Uterus (tissue), 4 donors: ENCODE measurements at places on chromosomes 1 and 21. TPM values are rescaled to one million over a fixed set of nuclear protein-coding genes. Genes with fewer than 3 reads are reported as not detected.
A peak's percentile ranks its signal among the peaks of the same experiment; 100 is the strongest.

- no peaks in the 10 kb centered on the region for H3K27me3 ChIP-seq
- no peaks in the 10 kb centered on the region for H3K4me1 ChIP-seq
- DNase-seq = no peak
- H3K36me3 ChIP-seq = no peaks in the 10 kb centered on the region
These were observed 10.5 kb downstream of the SERINC2 start for GRCh38 chr1:31423418-31423947.

DNA sequence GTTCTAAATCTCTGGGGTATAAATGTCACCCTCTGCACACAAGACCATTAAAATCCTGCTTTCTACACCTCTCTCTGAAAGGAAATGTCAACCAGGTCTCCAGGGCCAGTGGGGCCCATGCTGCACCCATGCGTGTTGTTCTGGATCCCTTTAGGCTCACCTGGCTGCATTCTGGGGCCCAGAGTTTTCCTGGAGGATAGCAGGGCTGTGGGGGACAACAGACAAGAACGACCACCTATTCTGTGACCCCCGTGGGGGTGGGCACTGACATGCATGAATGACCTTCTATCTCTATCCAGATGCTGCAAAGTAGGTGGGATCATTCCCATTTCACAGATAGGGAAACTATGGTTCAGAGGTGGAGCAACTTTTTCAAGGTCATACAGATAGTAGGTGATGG, 41.6 kb downstream of the TNNT2 start:
- no peaks in the 10 kb centered on the region for H3K27me3 ChIP-seq
- no peaks in the 10 kb centered on the region for H3K4me1 ChIP-seq
- no peak overlapping the region for H3K4me3 ChIP-seq
- no peak overlapping the region for H3K27ac ChIP-seq
- H3K36me3 ChIP-seq = no peaks in the 10 kb centered on the region

- DNase-seq = no peak
- no peaks in the 10 kb centered on the region for H3K27me3 ChIP-seq
- H3K36me3 ChIP-seq = no peaks in the 10 kb centered on the region
- H3K4me1 ChIP-seq = no peaks in the 10 kb centered on the region
- no peak overlapping the region for H3K4me3 ChIP-seq
These were observed 177.3 kb upstream of the PTBP2 start for GRCh38 chr1:96544051-96544830.

DNA sequence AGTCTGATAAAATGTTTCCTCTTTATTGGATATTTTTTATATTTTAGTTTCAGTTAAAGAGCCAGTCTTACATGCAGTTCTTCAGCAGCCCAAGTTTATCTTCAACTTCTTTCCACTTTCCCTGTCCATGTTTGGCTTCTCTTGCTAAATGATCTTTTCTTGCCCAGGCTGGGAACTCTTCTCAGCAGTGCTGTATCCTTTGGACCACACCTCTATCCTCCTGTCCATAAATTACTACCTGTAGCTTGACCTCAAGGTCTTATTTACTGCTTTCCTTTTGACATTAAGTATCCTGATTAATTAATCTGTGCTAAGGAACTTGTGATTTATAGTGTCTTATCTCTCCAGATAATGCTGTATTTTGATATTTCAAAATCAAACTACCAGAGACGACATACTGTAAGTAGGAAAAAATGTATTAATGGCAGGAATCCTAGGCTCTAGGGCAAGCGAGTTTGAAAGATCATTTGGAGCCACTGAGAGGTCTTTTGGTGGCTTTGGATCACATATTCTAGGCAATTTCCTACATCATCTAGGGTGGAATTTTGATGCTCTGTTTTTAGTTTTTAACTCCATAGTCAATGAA, 20.5 kb upstream of the PDC start:
- peak overlapping the region; percentile 56 for H3K27ac ChIP-seq
- H3K27me3 ChIP-seq = no peaks in the 10 kb centered on the region
- peaks cover 3% of the 10 kb centered on the region for H3K4me1 ChIP-seq
- H3K4me3 ChIP-seq = no peak overlapping the region
- DNase-seq = no peak

DNA sequence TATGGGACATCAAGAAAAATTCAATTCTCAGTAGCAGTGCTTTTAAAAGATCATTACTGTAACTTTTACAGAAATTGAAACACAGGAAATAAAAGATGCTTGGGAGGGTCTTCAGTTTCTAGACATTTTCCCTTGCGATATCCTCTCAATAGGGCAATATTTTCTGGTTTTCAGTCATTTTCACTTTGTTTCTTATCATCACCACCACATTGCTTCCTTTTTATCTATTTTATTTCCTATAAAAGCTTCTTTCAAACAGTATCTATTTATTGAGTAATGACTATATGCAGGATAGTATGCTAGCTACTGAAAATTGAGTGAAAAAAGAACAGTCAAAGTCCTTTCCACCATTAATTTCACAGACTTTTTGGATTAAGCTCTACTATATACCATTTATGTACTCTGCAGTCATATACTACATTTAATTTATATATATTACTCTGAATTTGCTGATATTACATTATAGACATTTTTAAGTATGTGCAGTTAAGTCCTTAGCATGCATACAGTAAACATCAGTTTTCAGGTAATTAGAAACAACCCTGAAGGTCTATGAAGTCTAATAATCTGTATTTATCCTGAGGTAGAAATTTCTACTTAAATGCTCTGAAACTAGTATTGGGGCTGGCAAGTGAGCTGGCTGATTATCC, 18.7 kb downstream of the TRMT1L start:
- DNase-seq = no peak
- no peaks in the 10 kb centered on the region for H3K4me1 ChIP-seq
- H3K36me3 ChIP-seq = no peaks in the 10 kb centered on the region
- H3K27ac ChIP-seq = no peak overlapping the region

DNA sequence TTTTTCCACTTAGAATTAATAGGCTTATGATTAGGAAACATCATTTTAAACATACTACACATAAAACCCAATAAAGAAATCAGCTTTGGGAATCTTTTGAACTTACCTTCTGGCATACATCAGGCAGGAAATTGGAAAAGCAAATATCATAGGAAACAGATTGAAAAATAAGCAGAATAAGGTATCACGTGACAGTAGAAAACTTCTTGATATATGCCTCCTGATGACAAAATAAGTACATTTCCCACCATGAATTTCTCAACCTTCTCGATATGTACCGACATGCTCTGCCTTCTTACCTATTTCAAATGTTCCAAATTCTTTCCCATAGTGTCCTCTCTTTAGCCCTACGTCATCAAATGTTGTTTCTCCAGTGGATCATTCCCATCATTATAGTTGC, 72.4 kb downstream of the CLCA4 start:
- H3K4me3 ChIP-seq = no peak overlapping the region
- H3K27ac ChIP-seq = no peak overlapping the region
- no peaks in the 10 kb centered on the region for H3K36me3 ChIP-seq
- H3K27me3 ChIP-seq = no peaks in the 10 kb centered on the region

GRCh38 chr1:10078494-10078893, 45.7 kb downstream of the UBE4B start:
- H3K27me3 ChIP-seq = no peaks in the 10 kb centered on the region
- peak; percentile 77 for DNase-seq
- H3K4me3 ChIP-seq = no peak overlapping the region

- H3K27ac ChIP-seq = no peak overlapping the region
- DNase-seq = no peak
- no peaks in the 10 kb centered on the region for H3K4me1 ChIP-seq
- no peak overlapping the region for H3K4me3 ChIP-seq
- no peaks in the 10 kb centered on the region for H3K36me3 ChIP-seq
- H3K27me3 ChIP-seq = no peaks in the 10 kb centered on the region
These were observed 30.6 kb upstream of the LYPD8 start for GRCh38 chr1:248786156-248786555.

GRCh38 chr1:28273216-28273860, 14.0 kb downstream of the SESN2 start:
- no peaks in the 10 kb centered on the region for H3K27me3 ChIP-seq
- H3K4me3 ChIP-seq = no peak overlapping the region
- no peaks in the 10 kb centered on the region for H3K4me1 ChIP-seq

- H3K27me3 ChIP-seq = no peaks in the 10 kb centered on the region
- no peaks in the 10 kb centered on the region for H3K4me1 ChIP-seq
- no peak overlapping the region for H3K4me3 ChIP-seq
- H3K36me3 ChIP-seq = no peaks in the 10 kb centered on the region
These were observed 32.5 kb downstream of the RTCA start for GRCh38 chr1:100298512-100298911.

DNA sequence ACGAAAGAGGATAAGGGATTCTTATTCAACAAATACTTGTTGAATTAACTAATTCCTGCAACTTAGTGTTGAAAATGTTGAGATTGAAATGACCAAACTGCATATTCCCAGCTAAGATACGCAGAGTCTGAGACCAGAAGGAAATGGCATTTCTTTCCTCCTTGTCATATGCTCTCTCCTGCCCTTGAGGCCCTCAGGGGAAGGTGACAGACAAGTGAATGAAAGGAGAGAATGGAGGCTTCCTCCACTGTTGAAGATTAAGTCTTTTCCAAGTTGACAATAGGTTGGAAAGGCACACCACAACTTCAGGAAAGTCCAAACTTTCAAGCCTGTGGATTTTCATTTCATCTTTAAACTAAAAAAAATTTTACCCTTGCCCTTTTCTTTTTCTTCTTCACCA, 3.1 kb upstream of the ZNF697 start:
- no peak overlapping the region for H3K4me3 ChIP-seq
- no peak for DNase-seq
- no peak overlapping the region for H3K27ac ChIP-seq
- H3K4me1 ChIP-seq = no peaks in the 10 kb centered on the region

DNA sequence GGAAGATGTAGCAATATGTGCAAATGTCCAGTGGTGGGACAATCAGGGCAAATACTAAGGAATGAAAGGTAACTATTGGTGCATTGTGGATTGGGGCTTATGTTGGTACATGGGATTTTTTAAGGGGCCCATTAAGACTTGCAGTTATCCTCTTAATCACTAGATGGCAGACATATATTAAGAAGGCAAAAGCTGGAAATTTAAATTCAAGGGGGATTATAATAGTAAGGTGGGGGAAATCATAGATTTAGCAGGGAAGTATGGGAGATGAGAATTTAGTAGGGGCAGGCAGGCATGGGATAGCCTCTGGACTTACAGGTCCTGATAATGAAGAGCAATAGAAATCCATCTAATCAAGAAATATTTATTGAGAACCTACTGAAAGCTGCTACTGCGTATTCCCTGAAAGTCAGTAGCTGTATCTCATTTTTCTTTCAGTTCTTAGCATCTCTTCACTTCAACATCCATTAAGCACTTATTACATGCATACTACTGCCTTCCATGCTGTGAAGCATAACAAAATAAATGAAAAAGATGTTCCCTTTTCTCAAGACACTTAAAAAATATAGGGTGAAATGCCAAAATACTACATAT, 251.8 kb downstream of the CRB1 start:
- H3K4me1 ChIP-seq = no peaks in the 10 kb centered on the region
- H3K4me3 ChIP-seq = no peak overlapping the region
- no peaks in the 10 kb centered on the region for H3K27me3 ChIP-seq
- H3K27ac ChIP-seq = no peak overlapping the region

GRCh38 chr1:168387781-168388760, 107.4 kb downstream of the TBX19 start:
- peaks cover 3% of the 10 kb centered on the region for H3K4me1 ChIP-seq
- DNase-seq = no peak
- no peaks in the 10 kb centered on the region for H3K27me3 ChIP-seq
- no peak overlapping the region for H3K27ac ChIP-seq
- no peaks in the 10 kb centered on the region for H3K36me3 ChIP-seq
- no peak overlapping the region for H3K4me3 ChIP-seq

- no peaks in the 10 kb centered on the region for H3K4me1 ChIP-seq
- H3K27me3 ChIP-seq = no peaks in the 10 kb centered on the region
- H3K36me3 ChIP-seq = no peaks in the 10 kb centered on the region
- no peak overlapping the region for H3K27ac ChIP-seq
These were observed 137.9 kb upstream of the UBE2U start for GRCh38 chr1:64065571-64065970.

DNA sequence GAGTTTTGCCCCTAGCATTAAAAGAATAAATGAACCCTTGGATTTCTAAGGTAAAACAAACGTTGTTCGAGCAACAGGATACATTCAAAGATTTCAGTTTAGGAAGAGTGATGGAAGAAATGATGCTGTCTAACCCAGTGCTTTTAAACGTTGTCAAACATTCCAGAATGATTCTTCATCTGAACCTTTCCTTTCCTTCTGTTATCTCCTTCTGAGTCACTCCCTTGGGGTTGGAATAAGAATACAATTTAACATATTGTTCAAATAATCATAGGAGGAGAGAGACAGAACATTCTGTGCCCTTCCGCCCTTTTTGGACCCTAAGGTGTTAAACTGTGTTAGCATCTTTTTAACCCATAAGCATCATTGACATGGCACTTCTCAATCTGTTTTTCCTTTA, 61.1 kb upstream of the RCOR3 start:
- H3K27me3 ChIP-seq = no peaks in the 10 kb centered on the region
- H3K36me3 ChIP-seq = no peaks in the 10 kb centered on the region
- no peak overlapping the region for H3K4me3 ChIP-seq

GRCh38 chr1:51636764-51637522, 20.1 kb downstream of the OSBPL9 start:
- peak overlapping the region; percentile 94 for H3K27ac ChIP-seq
- no peaks in the 10 kb centered on the region for H3K36me3 ChIP-seq
- H3K27me3 ChIP-seq = no peaks in the 10 kb centered on the region
- DNase-seq = peak; percentile 63
- H3K4me3 ChIP-seq = no peak overlapping the region
- no peaks in the 10 kb centered on the region for H3K4me1 ChIP-seq

DNA sequence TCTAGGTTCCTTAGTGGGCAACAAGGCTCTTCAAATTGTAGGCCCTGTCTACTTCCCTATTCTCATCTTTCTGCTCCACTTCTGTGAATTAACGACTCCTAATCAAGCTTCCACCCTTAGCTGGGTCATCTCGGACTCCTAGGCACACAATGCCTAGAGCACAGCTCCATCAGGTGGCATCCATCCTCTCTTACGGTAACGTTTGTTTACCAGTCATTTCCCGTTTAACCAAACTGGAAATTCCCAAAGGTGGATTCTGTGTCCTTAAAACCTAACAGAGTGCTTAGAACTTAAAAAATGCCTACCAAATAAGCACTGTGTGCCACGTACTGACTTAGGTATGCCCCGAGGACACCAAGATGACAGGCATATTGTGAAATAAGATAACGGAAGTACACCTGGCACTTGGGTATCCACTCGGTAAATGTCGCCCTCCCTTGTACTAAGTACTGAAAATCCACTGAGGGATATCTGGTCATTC, 1.5 kb downstream of the PARP1 start:
- peak overlapping the region; percentile 53 for H3K4me3 ChIP-seq
- no peak for DNase-seq
- H3K27me3 ChIP-seq = no peaks in the 10 kb centered on the region
- H3K27ac ChIP-seq = no peak overlapping the region
- no peaks in the 10 kb centered on the region for H3K36me3 ChIP-seq

Gene AUNIP
- total RNA-seq = 1.1 TPM

Gene CELA2B
- not detected for total RNA-seq

Gene HEYL
- 64.0 TPM for total RNA-seq

Gene DCAF6
- 59.4 TPM for total RNA-seq

Gene CYP2J2
- not detected for total RNA-seq

Gene FMO3
- total RNA-seq = 0.14 TPM

Gene ADGRL2
- total RNA-seq = 29.1 TPM

Gene SIPA1L2
- 25.1 TPM for total RNA-seq

Gene ACOT11
- total RNA-seq = 16.2 TPM

Gene GREM2
- 2.1 TPM for total RNA-seq

Gene LRRN2
- total RNA-seq = 4.8 TPM

Gene SLAMF6
- 0.82 TPM for total RNA-seq

Gene KRTAP10-3
- not detected for total RNA-seq

Gene EFNA1
- total RNA-seq = 22.3 TPM

Gene OR10Z1
- total RNA-seq = not detected

Gene S100A14
- total RNA-seq = not detected

Gene SLC16A4
- total RNA-seq = 3.8 TPM

Gene FYB2
- 0.26 TPM for total RNA-seq

Gene ETV3L
- not detected for total RNA-seq

Gene HHIPL2
- total RNA-seq = not detected

Gene SPRR2G
- not detected for total RNA-seq

Gene LIPI
- not detected for total RNA-seq
